Activated CD8-positive, alpha-beta memory T cell treated with anti-CD3 and anti-CD28 coated beads for 36 hours (primary cell): ENCODE measurements at places on chromosomes 1 and 21. TPM values are rescaled to one million over a fixed set of nuclear protein-coding genes. Genes with fewer than 3 reads are reported as not detected.

Gene CEP350
- total RNA-seq: 37.0 TPM

Gene RYR2
- 0.13 TPM for total RNA-seq

Gene C1QA
- not detected for total RNA-seq

Gene TACSTD2
- not detected for total RNA-seq

Gene ERVH48-1
- total RNA-seq: not detected

Gene OR10T2
- not detected for total RNA-seq

Gene FAM110D
- not detected for total RNA-seq
